ENCODE measurements at places on chromosomes 12 and 14. TPM values are rescaled to one million over a fixed set of nuclear protein-coding genes. Genes with fewer than 3 reads are reported as not detected.

- DNase-seq, result no peak
Observed at GRCh38 chr12:9365296-9365695, 157.1 kb upstream of the PZP start.

DNA sequence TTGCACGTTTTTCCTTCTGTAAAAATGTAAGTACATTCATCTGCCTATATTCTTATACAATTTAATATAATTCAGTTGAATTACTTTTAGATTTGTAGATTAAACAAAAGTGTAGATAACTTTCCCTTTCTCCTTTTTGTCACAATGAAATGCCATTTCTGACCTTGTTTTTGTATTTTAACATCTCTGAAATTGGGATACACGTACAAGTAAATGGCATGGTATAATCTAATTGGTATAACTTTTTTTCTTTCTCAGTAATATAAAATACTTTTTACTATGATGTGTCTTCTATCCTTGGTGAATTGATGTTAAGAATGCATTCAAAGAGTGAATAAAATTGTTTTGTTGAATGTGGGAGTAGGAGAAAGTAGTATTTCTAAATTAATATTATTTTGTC is 210.0 kb downstream of the ERC1 start:
- no peak for DNase-seq

DNA sequence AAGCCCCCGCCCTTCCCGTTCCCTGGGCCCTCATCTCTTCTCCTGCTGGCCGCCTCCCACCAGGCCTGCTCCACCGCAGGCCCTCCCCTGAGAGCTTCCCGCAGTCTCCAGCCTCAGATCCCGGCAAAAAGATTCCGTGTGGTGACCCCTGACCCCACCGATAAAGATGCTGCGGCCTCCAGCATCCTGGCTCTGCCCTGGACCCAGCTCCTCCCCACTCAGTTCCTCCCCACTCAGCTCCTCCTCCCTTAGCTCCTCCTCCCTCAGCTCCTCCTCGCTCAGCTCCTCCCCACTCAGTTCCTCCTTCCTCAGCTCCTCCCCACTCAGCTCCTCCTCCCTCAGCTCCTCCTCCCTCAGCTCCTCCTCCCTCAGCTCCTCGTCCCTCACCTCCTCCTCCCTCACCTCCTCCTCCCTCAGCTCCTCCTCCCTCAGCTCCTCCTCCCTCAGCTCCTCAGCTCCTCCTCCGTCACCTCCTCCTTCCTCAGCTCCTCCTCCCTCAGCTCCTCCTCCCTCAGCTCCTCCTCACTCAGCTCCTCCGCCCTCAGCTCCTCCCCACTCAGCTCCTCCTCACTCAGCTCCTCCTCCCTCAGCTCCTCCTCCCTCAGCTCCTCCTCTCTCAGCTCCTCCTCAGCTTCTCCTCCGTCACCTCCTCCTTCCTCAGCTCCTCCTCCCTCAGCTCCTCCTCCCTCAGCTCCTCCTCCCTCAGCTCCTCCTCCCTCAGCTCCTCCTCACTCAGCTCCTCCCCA is 17.0 kb downstream of the NOC4L start:
- peak; percentile 32 for DNase-seq

DNA sequence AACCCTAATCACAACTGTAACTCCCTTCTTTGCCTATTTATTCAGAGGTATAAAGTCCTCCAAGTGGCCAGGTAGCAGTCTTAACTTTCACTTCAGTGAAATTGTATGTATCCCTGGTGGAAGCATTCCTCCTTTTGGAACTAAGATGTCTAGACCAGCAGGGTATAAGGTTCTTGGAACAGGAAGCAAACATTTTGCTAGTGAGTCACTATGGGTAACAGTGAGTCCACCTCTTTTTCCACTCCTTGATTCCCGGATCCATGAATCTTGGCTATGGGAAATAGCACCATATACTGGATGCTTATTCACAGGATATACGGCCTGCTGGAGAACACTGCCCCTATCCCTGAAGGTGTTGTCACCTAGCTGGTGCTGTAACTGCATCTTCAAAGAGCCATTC is 80.2 kb downstream of the KCNA5 start:
- no peak for DNase-seq

Gene LRRC10
- not detected for total RNA-seq

- DNase-seq, result no peak
Observed at GRCh38 chr14:68018598-68018997, 199.0 kb downstream of the RAD51B start.

Gene GPR162
- total RNA-seq, result 1.7 TPM

- no peak for DNase-seq
Observed at GRCh38 chr12:96359328-96359727, 40.9 kb downstream of the CDK17 start.

- no peak for DNase-seq
Observed at GRCh38 chr12:49587174-49587908, 18.1 kb downstream of the FAM186B start.

DNA sequence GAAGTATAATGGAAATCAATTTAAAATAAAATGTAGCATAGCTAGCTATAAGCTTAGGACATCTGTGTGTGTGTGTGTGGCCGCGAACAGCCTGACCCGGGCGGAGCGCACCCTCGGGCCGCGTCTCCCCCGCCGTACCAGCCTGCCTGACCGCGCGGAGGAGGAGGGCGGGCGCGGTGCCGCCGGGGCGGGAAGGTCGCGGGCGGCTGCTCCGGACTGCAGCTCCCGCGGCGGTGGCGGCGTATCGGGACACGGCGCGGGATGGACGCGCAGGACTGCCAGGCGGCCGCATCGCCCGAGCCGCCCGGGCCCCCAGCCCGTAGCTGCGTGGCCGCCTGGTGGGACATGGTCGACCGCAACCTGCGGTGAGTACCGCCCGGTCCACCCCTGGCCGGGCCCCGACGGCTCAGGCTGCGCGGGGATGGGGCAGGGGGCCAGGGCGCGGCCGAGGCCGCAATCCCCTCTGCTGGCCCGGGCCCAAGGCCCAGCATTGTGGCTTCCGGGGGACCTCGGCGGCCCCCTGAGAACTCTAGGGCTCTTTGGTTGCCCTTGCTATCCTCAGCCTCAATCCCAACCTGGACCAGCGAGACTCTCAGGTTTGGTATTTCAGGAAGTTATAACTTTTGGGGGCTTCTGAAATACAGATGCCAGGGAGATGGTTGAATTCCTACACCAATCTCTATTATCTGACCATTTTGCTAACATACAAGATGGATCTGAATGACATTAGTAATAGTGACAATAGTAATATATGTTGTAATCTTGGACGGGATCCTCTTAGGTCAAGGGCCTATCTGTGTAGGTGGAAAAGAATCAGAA is at the start of gene ABHD12B:
Gene ABHD12B (plus strand): TSS at position 140 of the 819 bp plus-strand sequence. CDS start 122 bp downstream, at position 262.
- no peak for DNase-seq

- DNase-seq, result peak; percentile 51
Observed at GRCh38 chr12:56469007-56469930, 891 bp downstream of the SPRYD4 start.

Gene RNU4-1
- total RNA-seq, result 4,015 TPM

GRCh38 chr12:20368114-20368650 is at the start of gene PDE3A:
TSS of gene PDE3A (plus strand) at chr12:20368537. CDS start at chr12:20369285, 748 bp downstream.
- DNase-seq, result peak; percentile 84

GRCh38 chr12:19681007-19681406 is 241.7 kb downstream of the AEBP2 start:
- no peak for DNase-seq

- DNase-seq, result no peak
Observed at GRCh38 chr12:94805749-94806529, 155.6 kb upstream of the TMCC3 start.

- DNase-seq, result no peak
Observed at GRCh38 chr12:49089821-49090773, 4.5 kb downstream of the DHH start.

- DNase-seq, result no peak
Observed at GRCh38 chr14:51285120-51285519, 45.1 kb downstream of the TMX1 start.

GRCh38 chr12:30138483-30138882 is 354.7 kb upstream of the TMTC1 start:
- DNase-seq, result no peak

DNA sequence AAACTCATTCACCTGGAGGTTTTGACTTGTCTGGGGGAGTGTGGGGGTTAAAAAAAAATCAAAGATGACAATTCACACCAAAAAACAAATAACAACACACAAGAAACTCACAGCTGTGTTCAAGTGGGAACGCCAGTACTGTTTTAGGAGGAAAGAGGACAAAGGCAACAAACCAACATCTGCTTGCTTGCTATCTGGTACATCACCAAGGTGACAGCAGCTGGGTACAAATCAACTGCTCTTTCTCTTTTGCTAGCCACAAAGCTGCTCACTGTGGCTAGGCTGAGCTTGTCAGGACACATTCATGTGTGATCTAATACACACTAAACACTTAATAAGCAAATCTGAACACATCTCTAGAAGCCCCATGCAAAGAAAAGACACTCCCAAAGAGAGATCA is 128.0 kb upstream of the RAP1B start:
- no peak for DNase-seq

GRCh38 chr12:93215290-93215678 is 162.4 kb upstream of the NUDT4 start:
- no peak for DNase-seq

Gene INHBE
- not detected for total RNA-seq

Gene GZMB
- 2.4 TPM for total RNA-seq

GRCh38 chr12:102833687-102834441 is 83.2 kb downstream of the PAH start:
- no peak for DNase-seq

DNA sequence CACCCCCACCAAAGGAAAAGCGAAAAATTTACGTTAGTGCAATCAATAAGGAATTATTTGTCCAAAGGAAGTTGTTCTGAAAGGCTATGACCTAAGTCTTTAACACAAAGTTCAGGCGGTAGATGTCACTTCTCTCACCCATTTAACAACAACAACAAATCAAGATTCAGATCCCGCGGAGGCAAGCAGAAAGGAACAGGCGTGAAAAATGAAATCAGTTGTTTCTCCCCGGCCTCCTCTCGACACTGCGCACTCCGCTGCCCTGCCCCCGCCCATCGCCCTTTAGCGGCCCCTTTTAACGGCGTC is 1.4 kb downstream of the DENND5B start:
- no peak for DNase-seq

- DNase-seq, result peak; percentile 23
Observed at GRCh38 chr12:29103539-29103974, 45.5 kb upstream of the FAR2 start.

DNA sequence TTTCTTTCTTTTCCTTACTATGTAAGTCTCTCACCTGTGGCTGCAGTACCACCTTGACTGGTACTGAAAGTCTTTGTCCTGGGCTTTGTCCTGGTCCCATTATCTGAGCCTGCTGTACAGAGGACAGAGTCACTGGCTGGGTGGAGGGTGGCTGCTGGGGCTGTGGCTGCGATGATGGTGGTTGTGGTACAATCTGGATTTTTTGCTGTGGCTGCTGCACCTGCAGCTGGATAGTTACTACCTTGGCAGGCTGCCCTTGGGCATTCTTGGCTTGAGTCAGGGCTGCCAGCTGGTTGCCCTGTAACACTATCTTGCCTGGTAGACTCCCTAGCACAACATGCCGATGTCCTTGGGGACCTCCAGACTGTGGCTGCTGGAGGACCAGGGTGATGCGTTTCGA is 27.0 kb downstream of the CHD8 start:
- no peak for DNase-seq

DNA sequence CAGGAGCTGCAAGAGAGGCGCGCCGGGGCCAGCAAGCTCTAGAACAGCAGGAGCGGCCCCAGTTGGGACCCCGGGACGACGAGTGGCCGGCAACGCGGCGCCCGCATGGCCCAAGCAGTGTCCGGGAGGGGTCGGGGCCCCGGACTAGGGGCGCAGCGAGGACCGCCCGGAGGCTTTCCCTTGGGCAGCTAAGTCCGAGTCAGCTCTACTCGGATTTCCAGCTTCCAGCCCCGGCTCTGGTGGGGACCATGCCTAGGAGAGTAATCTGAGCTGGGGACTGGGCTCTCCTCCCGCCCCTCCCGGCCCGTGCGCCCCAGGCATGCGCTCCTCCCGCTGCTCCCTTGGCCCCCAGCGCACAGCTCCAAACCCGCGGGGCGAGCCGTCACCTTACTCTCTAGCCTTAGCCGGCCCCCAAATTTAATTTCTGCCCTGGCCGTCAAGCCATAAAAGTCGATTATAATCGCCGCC is 41.6 kb upstream of the CAPRIN2 start:
- no peak for DNase-seq

DNA sequence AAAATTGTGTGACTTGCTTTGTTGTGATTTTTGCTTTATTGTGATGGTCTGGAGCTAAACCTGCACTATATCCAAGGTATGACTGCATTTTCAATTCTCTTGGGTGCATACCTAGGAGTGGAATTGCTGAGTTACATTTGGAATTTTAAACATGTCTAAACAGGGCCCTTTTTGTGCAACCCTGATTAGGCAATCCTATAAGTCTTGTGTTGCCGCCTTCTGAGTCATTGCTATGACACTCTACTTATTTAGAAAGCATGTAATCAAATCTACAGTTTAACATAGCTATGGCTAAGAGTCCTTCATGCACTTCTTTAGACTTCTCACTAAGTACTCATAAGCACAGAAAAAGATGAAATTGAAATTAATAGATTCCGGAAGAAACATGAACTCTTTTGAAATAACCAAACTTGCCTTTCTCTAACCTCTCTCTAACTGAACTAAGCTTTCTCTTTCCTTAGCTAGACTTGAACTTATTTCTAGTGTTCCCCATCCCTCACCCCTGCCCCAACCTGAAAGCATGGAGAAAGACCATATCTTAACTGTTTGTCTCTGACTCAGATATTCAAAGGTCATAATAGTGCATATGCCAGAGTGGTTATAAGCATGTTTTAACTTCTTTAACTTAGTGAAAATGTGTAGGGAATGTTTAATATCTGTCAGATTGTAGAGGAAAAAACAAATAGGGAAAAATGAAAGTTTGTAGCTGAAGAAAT is 203.0 kb downstream of the SNAPC1 start:
- no peak for DNase-seq

GRCh38 chr12:47098099-47098498 is 18.3 kb upstream of the AMIGO2 start:
- DNase-seq, result no peak

DNA sequence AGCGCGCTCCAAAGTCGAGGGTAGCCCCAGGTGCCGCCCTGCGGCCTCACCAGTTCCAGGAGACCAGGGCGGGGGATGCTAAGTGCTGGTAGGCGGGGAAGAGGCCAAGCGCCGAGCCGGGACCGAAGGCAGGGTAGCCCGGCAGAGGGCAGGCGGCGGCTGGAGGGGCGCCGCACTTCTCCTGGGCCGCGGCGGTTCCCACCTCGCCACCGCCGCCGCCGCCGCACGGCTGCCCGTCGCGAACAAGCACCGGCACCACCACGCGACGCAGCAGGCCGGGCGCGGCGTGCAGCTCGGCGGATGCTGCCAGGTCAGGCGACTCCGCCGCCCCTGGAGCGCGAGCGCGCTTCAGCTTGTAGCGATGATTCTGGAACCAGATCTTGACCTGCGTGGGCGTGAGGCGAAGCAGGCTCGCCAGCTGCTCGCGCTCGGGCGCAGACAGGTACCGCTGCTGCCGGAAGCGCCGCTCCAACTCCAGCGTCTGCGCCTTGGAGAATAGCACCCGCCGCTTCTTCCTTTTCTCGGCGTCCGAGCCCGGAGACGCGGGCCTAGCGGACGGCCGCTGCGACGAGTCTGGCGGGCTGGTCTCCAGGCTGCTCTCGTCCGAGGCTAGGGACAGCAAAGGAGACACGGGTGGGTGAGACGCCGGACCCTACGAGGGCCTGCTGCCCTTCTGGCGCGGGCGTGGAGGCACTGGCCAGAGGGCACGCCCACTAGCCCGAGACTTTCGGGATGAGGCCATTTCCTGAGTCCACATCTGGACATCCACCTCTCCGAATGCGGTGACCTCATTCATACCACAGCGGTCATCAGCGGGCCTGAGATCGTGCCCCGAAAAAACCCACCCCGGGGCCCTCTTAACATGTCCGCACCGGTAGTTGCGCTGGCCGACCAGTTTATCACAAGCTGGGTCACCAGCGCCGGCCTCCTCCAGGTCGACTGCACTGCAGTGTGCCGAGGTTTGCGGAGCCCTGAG is 1.3 kb downstream of the NKX2-8 start:
- DNase-seq, result peak; percentile 26

Gene FBXL14
- total RNA-seq, result 39.6 TPM

Gene HOXC6
- total RNA-seq, result 0.32 TPM

All from mucosa of descending colon (tissue), 3 donors.